ENCODE measurements at places on chromosomes 12 and 14.

GRCh38 chr12:111066744-111067437 is 146.5 kb upstream of the MYL2 start:
- H3K4me3 ChIP-seq: no peak overlapping the region
- H3K27ac ChIP-seq: no peak overlapping the region
- DNase-seq: no peak
- peaks cover 41% of the 10 kb centered on the region for H3K4me1 ChIP-seq
- H3K27me3 ChIP-seq: no peaks in the 10 kb centered on the region

DNA sequence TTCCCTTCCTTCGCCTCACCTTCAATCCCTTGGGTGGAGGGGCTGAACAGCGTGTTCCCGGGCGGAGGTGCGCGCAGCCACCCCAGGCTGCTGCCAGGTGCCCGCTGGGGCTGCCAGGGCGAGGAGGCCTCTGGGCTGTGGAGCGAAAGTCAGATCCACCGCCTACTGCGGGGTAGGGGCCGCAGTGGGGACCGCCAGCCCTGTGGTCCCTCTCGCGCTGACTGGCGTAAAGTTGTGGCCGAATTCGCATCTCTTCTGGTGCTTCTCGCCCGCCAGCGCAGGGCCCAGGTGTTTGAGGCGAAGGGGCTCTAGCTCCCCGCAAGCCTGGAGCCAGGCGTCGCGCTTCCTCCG is 6.9 kb upstream of the HOXC4 start:
- peaks cover 100% of the 10 kb centered on the region for H3K27me3 ChIP-seq
- DNase-seq: no peak
- no peaks in the 10 kb centered on the region for H3K4me1 ChIP-seq
- peak overlapping the region; percentile 45 for H3K4me3 ChIP-seq
- peak overlapping the region; percentile 58 for H3K27ac ChIP-seq

DNA sequence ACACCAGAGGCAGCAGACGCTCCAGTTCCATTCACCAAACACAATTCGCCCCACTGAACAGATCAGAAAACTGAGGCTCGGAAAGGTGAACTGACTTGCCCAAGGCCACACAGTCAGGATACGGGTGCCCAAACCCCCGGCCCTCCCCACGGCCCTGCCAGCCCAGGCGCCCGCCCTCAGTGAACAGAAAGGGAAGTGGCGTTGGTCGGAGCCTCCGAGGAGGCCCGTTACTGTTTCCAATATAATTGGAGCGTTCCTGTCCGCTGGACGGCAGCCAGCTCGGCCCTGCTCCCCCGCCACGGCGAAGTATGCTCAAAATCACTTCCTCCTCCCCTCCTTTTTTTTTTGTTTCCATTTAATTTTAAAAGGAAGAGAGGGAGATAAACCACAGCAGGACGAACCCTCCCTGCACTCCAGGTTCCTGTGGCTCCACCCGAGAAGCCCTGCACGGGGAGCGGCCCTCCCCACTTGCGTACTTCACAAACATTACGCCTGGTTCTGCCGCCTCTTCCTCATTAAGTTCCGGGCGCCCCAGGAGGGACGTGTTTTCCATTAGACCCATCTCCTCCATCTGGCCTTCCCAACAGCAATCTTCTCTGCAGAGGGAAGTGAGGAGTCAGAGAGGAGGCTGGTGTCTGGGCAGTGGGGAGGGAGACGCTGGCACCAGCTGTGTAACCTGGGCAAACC is 61.1 kb downstream of the NCOR2 start:
- peaks cover 72% of the 10 kb centered on the region for H3K4me1 ChIP-seq
- peaks cover 3% of the 10 kb centered on the region for H3K36me3 ChIP-seq
- H3K27me3 ChIP-seq: no peaks in the 10 kb centered on the region
- H3K27ac ChIP-seq: no peak overlapping the region

GRCh38 chr12:77161944-77162343 is 96.6 kb upstream of the E2F7 start:
- H3K4me3 ChIP-seq: no peak overlapping the region
- no peak for DNase-seq
- peaks cover 13% of the 10 kb centered on the region for H3K4me1 ChIP-seq

DNA sequence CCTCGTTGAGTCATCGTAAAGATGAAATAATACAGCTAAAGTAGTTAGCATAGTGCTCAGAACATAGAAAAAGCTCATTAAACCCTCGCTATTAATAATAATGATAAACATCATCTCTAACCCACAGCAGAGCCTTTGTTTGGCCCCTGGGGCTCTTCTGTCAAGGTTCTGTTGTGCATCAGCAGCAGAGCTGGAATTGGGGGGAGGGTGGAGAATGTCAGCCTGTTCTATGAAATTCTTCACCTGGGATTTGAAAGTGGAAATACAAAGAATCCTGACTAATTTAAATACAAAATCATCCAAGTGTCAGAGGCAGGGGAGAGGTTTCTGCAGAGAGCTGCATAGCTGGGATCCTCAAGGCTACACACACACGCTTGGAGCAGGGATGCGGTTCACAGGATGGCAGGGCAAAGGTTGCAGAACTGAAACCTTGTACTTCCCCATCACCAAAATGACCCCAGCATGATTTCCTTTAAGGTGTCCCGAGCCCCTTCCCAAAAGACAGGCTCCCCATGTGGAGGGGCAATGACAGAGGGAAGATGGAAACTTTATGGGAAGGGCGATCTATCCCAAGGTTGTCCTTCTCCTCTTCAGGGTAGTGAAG is 71.8 kb downstream of the DAD1 start:
- H3K27me3 ChIP-seq: no peaks in the 10 kb centered on the region
- no peak for DNase-seq
- H3K27ac ChIP-seq: peak overlapping the region; percentile 73
- H3K36me3 ChIP-seq: no peaks in the 10 kb centered on the region
- H3K4me3 ChIP-seq: no peak overlapping the region

DNA sequence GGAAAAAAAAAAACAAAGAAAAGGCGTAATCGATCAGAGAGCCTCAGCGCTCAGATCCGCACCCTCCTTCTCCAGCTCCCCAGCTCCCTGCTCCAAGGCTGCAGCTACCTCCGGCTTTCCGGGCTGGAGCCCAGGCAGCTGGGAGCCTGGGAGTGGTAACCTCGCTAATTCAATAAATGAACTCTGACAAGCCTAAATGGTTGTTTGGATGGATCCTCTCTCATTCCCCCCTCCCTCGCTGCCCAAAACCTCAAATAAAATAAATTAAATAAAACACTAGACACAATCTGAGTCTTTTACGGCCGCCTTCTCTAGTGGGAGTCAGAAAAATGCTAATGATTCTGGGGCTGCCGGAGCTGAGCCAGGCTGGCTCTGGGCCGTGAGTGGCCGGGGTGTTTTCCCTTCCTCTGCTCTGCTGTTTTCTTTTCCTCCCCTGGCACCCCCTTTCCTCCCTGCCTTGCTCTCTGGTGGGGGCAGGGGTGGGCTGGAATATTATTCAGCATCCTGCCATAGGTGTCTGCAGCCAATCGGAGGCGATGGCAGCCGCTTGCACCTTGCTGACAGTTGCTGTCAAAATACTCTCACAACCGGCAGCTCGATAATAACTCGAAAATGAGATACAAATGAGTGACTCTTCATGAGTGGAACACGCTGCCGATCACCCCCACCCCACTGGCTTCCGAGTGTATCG is 76.1 kb downstream of the RBM19 start:
- no peak for DNase-seq
- H3K27me3 ChIP-seq: no peaks in the 10 kb centered on the region
- no peak overlapping the region for H3K4me3 ChIP-seq
- peaks cover 26% of the 10 kb centered on the region for H3K4me1 ChIP-seq
- no peak overlapping the region for H3K27ac ChIP-seq

GRCh38 chr12:38905480-38906351 is at the start of gene CPNE8:
TSS of gene CPNE8 (minus strand) at chr12:38905591. CDS start at chr12:38905534, 57 bp downstream.
- no peaks in the 10 kb centered on the region for H3K36me3 ChIP-seq
- peaks cover 30% of the 10 kb centered on the region for H3K4me1 ChIP-seq
- H3K27me3 ChIP-seq: peaks cover 14% of the 10 kb centered on the region
- H3K27ac ChIP-seq: peak within 1 kb of the TSS; percentile 96
- peak; percentile 50 for DNase-seq
- H3K4me3 ChIP-seq: peak within 1 kb of the TSS; percentile 97

DNA sequence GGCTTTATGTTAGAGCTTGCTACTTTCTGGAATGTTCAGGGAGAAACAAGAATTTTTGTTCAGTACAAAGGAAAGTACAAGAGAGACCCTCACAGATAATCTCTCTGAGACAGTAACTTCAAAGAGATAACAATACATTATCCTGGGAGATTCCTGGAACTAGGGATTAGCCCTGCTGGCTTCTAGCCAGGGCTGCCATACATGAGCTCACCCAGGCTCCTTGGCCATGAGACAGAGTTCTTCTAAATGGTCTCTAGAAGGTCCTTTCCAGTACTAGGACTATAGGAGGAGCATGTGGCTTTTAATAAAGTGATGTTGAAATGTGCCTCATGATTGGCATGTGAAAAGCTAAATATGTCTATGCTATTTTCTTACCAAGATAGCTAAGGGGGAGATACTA is 342.5 kb downstream of the EMP1 start:
- peaks cover 8% of the 10 kb centered on the region for H3K4me1 ChIP-seq
- H3K27ac ChIP-seq: no peak overlapping the region
- DNase-seq: no peak
- H3K27me3 ChIP-seq: no peaks in the 10 kb centered on the region

GRCh38 chr14:99383472-99384449 is 96.9 kb downstream of the SETD3 start:
- H3K4me3 ChIP-seq: no peak overlapping the region
- H3K4me1 ChIP-seq: no peaks in the 10 kb centered on the region
- H3K27ac ChIP-seq: no peak overlapping the region

DNA sequence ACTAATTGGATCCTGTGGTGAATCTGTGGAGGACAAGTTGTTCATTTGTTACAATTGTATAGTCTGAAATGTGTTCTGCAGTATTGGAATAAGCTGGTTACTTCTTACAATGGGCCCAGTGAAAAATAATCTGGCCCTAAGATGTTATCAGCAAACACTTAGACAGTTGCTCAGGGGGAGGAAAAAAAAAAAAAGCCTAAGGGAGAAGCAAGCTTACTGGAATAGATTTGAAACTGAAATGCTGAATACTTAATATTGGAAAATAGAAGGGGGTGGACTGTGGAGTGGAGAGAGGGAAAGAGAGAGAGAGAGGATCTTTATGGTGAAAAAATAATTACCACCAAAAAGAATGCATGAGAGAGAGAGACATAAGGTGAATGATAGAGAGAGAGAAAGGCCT is 4.0 kb downstream of the FOXG1 start:
- H3K27me3 ChIP-seq: peaks cover 97% of the 10 kb centered on the region

DNA sequence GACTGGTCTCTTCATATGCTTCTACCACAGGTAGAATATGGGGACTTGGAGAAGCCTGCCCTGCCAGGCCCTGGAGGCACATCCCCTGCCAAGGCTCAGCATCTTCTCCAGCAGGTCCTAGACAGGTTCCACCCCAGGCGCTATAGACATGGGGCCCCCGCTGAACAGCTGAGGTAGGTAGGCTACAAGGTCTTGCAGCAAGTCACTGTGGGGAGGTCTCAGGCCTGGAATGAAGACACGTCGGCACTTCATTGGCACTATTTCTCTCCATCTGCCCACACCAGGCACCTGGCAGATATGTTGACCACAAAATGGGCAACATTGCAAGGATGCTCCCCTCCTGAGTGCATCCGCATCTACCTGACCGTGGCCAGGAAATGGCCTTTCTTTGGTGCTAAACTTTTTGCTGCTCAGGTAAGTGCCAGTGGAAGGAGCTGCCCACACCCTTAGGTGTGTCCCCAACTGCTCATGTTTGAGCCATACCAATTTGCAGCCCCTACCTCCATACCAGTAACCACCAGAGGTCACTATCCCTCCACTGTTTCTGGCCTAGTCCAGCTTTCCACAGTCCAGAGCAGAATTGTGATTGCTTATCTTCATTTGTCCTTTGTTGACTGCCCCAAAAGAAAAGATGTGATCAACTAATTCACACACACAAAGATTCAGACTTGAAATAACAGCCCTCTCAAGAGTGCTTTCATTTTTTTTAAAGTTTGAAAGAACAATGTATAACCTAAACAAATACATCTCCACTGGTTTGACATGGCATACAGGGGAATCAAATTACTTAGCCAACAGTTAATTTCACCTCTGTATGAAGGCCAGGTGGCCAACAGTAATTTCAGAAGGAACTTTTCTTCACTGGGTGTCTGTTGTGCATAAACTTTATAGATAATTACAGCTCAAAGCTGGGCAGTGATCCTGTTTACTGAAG is 16.1 kb downstream of the PIGH start:
- no peaks in the 10 kb centered on the region for H3K4me1 ChIP-seq
- no peak overlapping the region for H3K27ac ChIP-seq
- H3K27me3 ChIP-seq: no peaks in the 10 kb centered on the region
- peaks cover 2% of the 10 kb centered on the region for H3K36me3 ChIP-seq

DNA sequence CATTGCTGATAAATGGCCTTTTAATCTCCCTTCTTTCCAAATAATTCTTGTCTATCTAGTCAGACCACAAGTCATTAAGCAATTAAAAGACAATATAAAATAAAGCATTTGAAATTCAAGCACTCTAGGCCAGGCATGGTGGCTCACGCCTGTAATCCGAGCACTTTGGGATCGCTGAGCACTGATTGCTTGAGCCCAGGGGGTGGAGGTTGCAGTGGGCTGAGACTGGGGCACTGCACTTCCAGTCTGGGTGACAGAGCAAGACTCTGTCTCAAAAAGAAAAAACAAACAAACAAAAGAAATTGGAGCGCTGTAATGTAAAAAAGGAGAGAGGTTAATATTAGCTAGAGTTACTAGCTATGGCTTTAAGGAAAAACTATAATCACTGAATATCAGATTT is 30.5 kb upstream of the CSRP2 start:
- no peak for DNase-seq
- H3K4me3 ChIP-seq: no peak overlapping the region
- peaks cover 9% of the 10 kb centered on the region for H3K4me1 ChIP-seq
- H3K36me3 ChIP-seq: no peaks in the 10 kb centered on the region
- H3K27ac ChIP-seq: peak overlapping the region; percentile 5

DNA sequence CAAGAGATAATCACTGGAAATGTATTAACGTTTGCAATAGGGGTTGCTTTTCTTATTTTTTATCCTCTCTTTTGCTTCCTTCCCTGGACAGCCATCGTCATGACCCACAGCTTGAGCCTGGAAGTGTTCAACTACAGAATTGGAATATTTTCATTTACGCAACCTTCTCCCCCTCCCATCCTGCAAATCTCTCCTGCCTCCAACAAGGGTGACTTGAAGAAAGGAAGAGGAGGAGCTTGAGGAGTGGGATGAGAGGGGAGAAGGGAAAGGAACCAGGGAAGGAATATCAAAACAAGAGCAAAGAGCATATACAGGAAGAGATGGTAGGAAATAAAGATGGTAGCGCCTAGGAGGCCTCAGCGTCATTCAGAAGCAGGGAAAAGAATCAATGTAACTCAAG is 1.6 kb upstream of the MANSC4 start:
- no peak for DNase-seq
- peaks cover 14% of the 10 kb centered on the region for H3K36me3 ChIP-seq
- H3K4me3 ChIP-seq: peak overlapping the region; percentile 83
- no peaks in the 10 kb centered on the region for H3K27me3 ChIP-seq
- no peak overlapping the region for H3K27ac ChIP-seq
- H3K4me1 ChIP-seq: peaks cover 65% of the 10 kb centered on the region

DNA sequence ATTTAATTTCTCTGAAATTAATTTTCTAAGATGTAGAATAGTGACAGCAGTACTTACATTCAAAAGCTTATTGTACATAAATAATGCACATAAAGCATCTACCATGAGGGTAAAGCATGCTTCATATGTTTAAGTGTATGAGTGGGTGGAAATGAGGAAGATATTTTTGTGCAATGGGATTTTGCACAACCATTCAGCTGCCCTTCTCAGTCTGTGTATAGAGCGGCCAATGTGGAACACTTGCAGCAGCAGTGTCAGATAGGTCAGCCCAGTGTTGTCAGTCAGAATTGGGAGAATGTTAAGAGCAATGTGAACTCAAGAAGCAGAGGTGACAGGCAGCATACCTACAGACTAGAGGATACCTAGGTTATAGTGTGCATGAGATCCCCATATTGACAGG is 72.5 kb upstream of the ATP2B1 start:
- H3K4me1 ChIP-seq: no peaks in the 10 kb centered on the region
- H3K27ac ChIP-seq: no peak overlapping the region
- peaks cover 6% of the 10 kb centered on the region for H3K36me3 ChIP-seq
- H3K27me3 ChIP-seq: no peaks in the 10 kb centered on the region

All from neural crest cell (in vitro differentiated cells).